Suprapubic skin (tissue), 4 donors: ENCODE measurements at places on chromosomes 6 and 20.

DNA sequence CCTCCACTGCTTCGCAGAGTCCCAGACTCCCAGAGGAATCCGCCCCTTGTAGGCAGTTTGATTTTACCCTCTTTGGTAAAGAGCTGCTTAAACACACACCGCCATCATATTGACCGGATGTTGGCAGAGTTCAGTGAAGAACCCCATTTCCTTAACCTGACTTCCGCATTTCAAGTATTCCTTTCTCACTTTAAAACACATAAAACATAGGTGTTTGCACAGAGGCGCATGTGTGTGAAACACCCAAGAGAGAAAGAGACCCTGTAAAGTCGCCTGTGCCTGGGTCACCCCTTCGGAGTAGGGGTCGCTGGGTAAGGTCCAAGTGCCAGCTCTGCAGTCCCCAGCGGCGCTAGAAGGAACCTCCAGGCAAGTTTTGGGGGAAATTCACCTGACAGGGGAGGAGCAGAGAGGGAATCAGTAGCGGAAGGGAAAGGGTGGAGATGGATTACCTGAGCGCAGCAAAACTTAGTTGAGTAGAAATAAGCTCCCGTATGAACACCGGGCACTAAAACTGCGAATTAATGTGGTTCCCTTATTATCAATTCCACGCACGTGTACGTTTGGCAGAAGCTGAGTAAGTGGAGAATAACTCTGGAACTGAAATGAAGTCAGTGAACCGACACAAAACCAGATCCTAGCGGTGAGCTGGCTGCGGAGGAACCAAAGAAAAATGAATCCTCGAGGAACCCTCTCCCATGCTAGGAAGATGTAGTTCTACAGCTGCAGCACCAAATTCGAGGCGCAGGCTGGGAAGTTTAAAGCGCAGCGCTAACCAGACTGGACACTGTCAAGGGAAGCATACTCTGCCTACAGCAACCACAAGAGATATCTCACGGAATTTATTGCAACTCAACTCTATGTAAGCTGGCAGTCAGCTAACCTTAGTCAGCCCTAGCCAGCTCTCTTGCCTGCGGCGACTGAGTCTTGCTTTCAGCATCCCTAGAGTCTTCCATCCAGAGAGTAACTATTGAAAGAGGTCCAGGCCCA, 3.5 kb upstream of the HTR1B start:
- no peak for DNase-seq

DNA sequence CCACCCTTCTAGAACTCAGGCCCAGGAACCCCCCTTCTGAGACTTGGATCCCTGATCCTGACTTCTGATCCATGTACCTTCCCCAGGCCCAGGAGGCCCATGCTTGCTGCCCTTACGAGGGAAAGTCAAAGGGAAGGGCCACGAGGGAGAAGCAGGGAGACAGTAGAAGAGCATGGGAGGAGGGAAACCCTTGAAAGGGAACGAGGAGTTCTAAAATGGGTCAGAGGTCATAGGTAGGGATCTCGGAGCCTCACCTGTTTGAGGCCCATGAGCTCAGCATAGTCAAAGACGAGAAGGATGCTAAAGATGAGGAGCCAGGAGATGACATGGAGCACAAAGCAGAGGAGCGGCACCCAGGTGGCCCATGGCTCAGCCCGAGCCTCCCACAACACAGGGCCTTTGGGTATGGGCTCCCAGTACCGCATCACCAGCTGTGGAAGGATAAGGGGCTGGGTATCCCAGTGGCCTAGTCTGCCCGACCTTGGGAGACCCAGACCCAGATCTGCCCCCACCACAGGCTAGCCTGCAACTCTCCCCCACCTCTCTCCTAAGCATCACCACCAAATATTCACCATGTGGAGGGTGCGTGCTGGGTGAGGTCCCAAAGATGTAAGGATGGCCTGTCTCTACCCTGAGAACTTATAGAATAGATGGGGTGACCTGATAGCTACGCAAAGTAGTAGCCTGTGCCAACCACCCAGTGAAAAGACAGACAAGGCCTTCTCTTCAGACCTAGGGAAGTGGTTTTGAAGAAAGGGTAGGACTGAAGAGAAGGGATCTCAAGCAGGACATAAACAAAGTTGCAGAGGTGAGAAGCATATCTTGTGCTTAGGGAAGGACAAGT, 1.5 kb downstream of the NRM start:
- DNase-seq: no peak

DNA sequence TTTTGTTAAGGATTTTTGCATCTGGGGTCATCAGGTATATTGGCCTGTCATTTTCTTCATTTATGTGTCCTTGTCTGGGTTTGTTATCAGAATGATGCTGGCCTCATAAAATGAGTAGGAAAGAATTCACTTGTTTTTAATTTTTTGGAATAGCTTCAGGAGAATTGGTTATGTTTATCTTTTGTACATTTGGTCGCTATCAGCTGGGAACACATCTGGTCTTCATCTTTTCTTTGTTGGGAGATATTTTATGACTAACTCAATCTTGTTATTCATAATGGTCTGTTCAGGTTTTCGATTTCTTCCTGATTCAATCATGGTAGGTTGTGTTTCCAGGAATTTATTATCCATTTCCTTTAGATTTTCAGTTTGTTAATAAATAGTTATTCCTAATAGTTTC, 207.5 kb upstream of the ASCC3 start:
- DNase-seq: no peak

DNA sequence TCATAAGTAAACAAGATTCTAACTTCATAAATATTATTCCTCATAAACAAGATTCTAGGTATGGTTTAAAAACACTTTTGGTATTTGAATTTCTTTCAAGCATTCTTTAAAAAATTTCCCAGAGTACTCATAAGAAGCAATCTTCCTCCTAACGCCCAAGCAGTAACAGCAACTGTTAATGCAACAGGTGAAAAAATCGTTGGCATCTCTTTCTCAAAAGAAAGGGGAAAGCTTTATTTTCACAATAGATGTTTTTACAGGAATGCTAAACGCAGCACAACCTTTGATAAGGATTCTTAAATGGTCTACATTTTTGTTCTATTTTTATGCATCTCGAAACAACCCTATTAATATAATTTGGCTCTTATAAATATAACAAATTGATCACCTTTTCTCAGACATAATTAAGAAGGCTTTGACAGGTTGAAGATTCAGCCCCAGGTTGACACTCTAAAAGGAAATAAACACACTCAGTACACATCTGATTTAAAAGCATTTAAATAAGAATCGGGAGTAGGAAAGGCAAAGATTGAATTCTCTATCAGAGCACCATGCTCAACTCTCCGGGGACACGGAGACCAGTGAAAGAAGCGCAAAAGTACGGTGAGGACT, 634 bp downstream of the AHI1 start:
- no peak for DNase-seq

DNA sequence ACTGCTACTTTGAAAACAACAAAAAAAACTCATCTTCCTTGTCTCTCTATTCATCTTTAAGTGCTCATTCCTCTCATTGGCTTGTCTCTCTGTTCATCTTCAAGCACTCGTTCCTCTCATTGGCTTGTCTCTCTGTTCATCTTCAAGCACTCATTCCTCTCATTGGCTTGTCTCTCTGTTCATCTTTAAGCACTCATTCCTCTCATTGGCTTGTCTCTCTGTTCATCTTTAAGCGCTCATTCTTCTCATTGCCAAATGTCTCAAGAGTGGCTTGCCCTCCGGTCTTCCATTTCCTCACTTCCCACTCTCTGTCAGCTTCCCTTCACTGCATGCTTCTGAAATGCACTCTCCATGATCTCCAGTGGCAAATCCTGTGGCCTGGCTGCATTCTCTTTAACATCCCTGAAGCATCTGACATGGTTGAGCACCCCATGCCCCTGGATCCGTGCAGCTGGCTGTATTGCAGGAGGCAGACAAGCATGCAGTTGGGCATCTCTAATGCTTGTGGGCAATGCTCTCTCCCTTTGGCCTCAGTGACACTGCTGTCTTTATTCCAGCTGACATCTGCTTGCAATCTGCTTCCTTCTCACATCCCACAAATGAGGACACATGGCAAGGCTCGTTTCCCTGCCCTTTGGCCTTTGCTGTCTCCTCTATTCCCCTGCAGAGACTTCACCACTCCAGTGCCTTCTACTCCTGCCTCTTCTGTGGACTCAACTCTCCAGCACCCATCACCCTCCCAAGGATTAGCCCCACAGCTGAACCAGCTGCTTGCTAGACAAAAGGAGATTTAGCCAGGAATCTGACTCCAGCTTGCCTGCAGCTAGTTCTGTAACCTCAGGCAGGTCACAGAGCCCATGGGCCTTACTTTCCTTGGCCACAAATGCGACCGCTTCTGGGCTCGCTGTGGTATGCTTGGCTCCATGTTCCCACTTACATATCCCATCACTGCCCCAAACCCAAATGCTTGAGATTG, 143.2 kb upstream of the SNX9 start:
- peak; percentile 54 for DNase-seq

- no peak for DNase-seq
These were observed 18.7 kb downstream of the DIDO1 start for GRCh38 chr20:62907384-62908317.

DNA sequence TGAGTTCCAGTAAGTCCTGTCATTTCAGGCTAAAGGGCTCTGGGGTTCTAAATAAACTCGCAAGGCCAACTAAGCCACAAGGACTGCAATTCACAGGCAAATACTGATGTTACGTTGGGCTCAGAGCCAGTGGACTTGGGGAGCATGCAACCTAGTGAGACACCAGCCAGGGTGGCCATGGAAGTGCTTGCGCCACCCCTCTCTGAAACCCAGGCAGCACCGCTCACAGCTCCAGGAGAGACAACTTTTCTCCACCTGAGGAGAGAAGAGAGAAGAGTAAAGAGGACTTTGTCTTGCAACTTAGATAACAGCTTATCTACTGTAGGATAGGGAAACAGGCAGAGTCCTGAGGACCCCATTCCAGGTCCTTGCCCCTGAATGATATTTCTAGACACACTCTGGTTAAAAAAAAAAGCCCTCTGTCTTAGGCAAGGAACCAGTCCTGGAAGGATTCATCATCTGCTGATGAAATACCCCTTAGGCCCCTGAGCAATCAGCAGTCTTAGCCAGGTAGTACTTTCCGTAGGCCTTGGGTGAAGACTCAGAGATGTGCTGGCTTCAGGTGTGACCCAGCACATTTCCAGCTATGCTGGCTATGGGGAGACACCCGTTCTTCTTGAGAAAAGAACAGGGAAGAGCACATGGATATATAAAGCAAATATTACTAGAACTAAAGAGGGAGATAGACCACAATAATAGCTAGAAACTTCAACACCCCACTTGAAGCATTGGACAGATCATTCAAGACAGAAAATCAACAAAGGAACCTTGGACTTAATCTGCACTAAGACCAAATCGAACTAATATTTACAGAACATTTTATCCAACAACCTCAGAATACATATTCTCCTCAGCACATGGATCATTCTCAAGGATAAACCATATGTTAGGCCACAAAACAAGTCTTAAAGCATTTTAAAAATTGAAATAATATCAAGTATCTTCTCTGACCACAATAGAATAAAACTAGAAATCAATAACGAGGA, 31.5 kb upstream of the TBC1D32 start:
- no peak for DNase-seq

- DNase-seq: no peak
These were observed 92.2 kb downstream of the CDH22 start for GRCh38 chr20:46215913-46216707.

- DNase-seq: no peak
These were observed 162.7 kb downstream of the SOBP start for GRCh38 chr6:107652526-107653182.

- no peak for DNase-seq
These were observed 22.9 kb downstream of the DUSP22 start for GRCh38 chr6:315226-315625.

GRCh38 chr6:26022737-26023136, 60.1 kb downstream of the TRIM38 start:
- DNase-seq: no peak

- DNase-seq: no peak
These were observed 16.4 kb upstream of the NT5DC1 start for GRCh38 chr6:116084284-116084683.

DNA sequence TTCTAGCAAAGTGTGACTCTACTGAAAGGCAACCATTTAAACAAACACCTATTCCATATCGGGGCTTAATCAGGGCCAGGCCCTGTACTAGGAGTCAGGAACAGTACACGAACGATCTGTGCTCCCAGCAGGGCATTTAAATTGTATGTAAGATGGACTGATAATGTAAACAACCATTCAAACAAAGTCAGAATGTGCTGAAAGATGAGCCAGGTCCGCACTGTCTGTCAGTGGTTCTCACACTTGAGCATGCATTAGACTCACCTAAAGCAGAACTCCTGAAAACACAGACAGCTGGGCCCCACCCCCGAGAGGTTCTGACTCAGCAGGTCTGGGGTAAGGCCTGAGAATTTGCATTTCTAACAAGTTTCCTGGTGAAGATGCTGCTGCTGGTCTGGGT, 81.6 kb downstream of the PXDC1 start:
- no peak for DNase-seq

DNA sequence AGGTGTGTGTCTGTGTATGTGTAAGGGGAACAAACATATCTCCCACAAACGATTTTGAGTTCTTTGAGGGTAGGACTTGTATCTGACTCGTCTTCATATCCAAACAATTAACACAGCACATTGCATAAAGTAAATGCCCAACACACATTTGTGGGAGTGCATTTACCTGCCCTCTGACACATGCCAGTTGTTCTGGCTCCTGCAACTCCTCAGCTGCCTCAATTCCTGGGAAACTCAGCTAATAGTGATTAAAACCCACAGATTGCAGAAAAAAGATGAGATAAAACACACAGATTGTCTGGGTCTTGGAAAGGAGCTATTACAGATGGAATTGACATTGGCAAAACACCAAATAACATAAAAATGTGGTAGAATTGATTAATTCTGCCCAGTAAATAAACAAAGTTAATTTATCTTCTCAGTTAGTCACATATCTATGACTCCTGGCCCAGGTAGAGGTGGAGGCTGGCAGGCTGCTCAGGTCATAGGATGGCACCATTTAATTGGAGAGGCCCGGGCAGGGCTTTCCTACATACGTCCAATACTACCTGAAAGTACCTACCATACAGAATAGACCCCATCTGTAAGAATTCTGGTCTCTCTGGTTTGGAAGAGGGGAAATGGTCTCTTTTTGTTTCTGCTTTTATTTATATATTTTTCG, 71.5 kb upstream of the IFNGR1 start:
- DNase-seq: no peak

DNA sequence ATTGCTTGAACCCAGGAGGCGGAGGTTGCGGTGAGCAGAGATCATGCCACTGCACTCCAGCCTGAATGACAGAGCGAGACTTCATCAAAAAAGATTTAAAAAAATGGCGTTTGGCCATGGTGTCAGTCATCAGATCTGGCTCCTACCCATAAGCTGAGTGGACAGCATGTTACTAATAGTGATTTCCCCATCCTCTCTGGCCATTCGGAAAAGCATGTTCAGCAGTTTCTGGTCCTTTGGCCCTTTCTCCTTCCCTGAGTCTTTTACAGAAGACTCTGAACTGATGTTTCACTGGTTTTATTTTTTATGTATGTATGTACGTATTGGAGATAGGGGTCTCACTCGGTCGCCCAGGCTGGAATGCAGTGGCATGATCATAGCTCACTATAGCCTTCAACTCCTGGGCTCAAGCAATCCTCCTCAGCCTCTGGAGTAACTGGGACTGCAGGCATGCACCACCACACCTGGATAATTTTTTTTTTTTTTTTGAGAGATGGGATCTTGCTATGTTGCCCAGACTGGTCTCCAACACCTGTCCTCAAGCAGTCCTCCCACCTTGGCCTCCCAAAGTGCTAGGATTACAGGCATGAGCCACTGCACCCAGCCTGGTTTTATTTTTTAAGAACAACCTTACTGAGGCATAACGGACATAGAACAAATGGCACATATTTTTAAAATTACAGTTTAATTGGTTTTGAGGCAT, 84.2 kb upstream of the CNKSR3 start:
- no peak for DNase-seq
